Spinal cord (tissue), 10 donors: ENCODE measurements at places on chromosomes 3 and 15.

GRCh38 chr3:196232154-196232881 lies 16.0 kb downstream of the SLC51A start:
- DNase-seq: no peak

DNA sequence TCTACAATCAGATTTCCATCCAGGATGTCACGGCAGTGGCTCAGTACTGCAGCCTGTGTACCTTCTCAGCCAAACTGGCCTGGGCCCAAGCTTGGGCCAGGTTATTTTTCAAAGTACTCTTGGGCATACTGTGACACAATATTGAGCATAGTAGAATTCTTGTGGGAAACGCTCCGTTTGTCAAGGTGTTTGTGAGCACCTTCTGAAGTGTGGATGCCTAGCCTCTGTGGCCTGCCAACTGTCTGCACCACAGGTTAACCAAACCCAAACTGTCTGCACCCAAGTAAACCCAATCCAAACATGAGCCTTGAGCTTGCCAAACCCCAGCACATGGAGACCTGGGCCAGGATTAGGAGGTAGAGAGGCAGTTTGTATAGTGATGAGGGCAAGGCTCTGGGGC lies 25.4 kb downstream of the CTDSPL start:
- DNase-seq: no peak

GRCh38 chr15:101201411-101202174 lies 50.3 kb downstream of the CHSY1 start:
- DNase-seq: peak; percentile 62

DNA sequence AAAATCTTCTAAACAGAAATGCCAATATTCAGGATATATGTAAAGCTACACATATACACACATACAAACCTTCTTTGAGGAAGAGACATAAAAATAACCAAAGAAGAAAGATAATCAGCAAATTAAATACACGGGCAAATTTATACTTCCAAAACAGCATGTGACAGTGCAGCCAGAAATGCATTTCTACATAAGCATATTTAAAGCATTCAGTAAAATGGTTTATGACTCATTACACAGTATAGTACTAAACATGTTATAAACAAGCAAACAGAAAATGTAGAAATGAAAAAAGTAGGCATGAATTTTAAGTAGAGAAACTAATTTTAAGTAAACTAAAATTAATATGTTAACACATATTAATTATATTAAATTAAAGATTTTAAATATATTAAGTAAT lies 1717.2 kb downstream of the OTOL1 start:
- DNase-seq: no peak

- no peak for DNase-seq
These were observed 603.2 kb upstream of the KCNMB2 start for GRCh38 chr3:177932750-177933660.

GRCh38 chr15:76378691-76379090 lies 42.1 kb downstream of the ISL2 start:
- DNase-seq: no peak

GRCh38 chr3:157872902-157873301 lies 233.3 kb downstream of the SHOX2 start:
- DNase-seq: peak; percentile 67

DNA sequence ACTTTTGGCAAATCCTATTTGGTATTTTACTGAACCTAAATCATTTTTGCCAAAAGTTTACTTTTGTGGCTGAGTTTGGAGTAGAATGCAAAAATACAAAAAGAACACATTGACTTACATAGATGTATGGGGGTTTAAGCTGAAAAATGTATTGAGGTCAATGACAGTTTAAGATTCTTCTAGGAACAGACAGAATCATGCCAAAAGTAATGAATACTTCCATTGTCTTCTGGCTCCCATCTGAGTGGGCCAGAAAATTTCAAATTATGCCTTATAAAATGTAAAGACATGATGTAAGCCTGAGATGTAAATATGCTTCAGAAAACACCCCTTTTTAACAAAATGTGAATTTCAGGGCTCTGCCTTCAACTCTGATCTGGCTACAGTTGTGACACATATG lies 375.1 kb upstream of the DPH6 start:
- DNase-seq: no peak

DNA sequence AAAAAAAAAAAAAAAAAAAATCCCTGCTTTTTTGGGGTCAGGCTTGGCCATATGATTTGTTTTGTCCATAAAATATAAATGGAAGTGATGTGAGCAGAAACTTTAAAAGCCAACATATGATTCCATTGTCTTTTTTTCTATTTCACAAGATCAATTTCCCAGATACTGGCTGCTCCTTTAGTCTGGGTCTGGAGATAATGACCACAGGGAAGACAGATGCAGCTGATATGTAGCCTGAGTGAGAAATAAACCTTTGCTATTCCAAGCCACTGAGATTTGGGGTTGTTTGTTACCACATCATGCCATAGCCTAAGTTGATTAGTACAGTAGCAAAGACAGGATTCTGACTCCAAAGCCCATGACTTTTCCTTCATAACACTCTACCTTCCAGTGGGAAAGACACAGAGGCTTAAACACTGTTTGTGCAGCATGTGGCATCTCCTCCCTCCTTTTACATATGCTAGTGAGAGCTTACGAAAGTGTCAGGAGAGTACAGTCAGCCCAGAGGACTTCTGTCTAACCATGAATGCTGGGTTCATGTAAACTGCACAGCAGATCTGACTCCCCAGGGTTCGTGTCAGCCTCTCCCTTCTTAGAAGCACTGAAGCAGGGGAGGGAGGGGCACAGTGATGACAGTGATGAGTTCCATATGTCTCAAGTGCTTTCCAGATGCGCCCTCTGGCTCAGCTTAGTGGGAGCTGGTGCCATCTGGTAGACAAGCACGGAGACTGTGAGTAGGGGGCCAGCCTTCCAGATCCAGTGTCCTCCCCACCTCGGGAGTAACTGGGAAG lies 36.7 kb upstream of the SLC7A14 start:
- DNase-seq: no peak

GRCh38 chr3:3666664-3667063 lies 132.6 kb upstream of the LRRN1 start:
- no peak for DNase-seq

DNA sequence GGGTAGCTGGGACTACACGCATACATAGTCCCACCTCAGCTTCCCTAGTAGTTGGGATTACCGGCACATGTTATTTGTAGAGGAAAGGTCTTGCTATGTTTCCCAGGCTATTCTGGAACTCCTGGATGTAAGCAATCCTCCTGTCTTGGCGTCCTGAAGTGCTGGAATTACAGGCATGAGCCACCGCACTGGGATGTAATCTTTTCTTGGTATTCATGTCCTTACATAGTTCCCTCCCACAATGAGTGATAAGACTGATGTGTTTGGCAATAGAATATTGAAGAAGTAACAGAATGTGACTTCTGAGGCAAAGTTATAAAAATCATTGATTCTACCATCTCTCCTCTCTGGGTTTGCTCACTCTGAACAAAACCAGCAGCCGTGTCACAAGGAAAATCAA lies 22.7 kb upstream of the ALCAM start:
- DNase-seq: no peak

DNA sequence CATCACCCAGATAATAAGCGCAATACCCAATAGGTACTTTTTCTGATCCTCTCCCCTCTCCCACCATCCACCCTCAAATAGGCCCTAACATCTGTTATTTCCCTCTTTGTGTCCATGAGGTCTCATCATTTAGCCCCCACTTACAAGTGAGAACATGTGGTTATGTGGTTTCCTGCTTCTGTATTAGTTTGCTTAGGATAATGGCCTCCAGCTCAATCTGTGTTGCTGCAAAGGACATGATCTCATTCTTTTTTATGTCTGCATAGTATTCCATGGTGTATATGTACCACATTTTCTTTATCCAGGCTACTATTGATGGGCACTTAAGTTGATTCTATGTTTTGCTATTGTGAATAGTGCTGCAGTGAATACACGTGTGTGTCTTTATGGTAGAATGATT lies 165.4 kb downstream of the MBNL1 start:
- DNase-seq: no peak

- DNase-seq: no peak
These were observed 204.3 kb downstream of the BBX start for GRCh38 chr3:107727102-107727501.

- no peak for DNase-seq
These were observed 30.2 kb downstream of the LYSMD4 start for GRCh38 chr15:99702895-99703602.

DNA sequence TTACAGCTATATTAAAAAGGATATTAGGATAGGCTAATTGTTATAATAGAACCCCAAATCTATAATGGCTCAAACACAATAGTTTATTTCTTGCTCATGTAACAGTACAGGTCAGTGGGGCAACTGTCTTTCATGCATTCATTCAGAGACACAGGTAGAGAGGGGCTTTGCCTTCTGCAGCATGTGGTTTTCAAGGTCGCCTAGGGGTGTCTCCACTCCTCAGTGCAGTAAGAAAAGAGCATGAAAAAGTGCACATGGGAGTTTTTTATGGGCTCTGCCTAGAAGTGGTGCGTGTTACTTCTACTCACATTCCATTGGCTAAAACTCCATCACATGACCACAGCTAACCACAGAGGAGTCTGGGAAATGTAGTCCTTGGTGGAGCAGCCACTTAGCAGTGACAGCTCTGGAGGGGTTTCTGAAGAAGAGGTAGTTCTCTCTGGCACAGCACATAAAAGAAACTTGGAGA lies 1.8 kb downstream of the ZBTB38 start:
- no peak for DNase-seq

DNA sequence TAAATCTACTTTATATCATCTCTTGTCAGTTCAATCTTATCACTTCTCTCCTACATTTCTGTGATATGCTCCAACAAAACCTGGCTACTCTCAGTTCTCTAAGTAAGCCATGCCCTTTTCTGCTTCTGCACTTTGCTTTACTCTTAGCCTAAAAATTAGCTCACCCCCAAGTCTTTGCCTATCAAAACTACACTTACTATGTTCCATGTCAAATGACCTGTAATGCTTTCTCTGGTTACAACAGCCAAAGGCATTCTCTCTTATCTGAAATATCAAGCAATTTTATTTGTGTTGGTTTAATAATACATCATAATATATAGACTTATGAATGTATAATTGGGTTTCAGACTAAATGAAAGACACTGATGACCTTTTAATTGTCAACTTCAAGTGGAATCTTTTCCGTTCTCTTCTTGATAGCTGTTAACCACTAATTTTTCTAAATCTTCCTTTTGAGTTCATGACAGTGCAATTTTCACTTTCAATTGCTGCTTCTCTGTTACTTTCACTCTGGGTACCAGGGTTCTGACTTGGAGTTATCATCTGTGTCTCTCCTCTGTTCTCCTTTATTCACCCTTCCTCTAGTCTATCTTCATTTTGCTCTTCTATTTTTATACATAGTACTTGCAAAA lies 619.0 kb upstream of the GOLIM4 start:
- no peak for DNase-seq

- DNase-seq: no peak
These were observed 60.8 kb upstream of the POLG start for GRCh38 chr15:89395461-89395871.

DNA sequence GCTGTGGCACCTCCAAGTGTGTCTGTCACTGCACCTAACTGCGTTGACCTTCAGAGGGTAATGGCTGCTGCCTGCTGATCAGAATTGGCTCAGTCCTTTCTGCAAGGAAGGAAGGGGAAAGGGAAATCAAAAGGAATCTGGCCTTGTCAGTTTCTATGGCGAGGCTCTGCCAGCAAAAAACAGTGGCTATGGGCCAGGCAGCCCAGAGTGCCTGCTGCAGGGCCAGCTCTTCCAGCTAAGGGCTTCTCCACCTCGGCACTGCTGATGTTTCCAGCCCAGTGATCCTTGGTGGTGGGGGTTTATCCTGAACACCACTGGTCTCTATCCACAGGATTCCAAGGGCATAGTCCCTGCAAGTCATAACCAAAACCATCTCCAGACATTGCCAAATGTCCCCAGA lies 184.3 kb downstream of the TJP1 start:
- no peak for DNase-seq

DNA sequence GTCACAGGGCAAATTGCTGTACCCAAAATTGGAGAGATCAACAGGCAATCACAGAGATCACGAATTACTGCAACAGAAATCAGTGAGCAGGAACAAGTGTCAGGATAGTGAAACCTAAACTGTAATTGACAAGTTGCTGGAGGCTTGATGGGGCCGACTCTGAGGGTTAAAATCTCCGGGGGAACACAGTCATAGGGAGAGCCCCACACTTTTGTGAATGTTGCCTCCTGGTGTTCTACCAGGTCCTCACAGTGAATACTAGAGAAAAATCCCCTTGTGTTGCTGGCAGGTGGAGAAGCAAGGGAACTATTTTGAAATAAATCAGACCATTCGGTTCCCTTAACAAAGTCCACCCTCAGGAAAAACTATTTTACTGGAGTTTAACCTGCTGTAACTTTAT lies 697.5 kb upstream of the CBLB start:
- no peak for DNase-seq

- DNase-seq: no peak
These were observed 19.5 kb upstream of the WDR49 start for GRCh38 chr3:167673221-167673620.

DNA sequence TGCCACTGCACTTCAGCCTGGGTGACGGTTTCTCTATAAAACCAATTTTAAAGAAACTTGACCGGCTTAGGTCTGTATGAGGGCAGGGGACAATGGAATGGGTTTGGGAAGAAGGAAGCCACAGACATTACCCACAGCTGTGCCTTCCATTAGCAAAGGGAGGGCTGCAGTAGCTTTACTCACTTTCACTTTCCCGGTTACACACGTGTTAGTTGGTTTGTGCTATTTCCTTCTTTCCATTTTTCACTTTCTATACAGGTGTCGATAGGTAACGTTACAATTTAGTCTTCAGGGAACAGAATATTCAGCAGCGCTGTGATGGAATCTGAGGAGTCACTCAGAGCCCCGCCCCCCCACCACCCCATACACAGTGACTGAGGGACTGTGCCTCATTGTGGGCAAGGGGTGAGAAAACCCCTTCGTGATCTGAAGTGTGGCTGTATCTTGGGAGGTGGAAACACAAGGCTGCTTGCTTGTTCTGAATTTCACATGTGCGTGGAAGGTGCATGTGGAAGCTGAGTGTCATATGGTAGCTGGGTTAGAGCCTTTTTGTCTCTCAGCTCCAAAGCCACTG lies 44.8 kb upstream of the RPL32 start:
- no peak for DNase-seq
